ENCODE measurements at places on chromosomes 1 and 21.

DNA sequence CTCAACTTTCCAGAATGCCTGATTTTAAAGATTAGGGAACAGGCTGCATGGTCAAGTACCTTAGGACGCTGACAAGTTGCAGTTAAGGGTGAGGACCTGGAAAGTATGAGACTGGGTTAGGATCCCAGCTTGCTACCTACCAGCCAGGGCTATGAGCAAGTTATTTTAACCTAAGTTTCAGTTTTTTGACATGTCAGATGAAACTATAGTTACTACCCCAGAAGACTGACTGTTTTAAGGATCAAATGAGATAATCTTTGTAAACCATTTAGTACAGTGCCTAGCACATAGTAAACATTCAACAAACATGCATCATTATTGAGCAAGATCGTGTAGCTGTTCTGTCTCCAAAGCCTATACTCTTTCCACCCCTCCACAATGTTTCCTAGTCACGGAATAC, 14.4 kb downstream of the THEMIS2 start:
- DNase-seq: no peak

DNA sequence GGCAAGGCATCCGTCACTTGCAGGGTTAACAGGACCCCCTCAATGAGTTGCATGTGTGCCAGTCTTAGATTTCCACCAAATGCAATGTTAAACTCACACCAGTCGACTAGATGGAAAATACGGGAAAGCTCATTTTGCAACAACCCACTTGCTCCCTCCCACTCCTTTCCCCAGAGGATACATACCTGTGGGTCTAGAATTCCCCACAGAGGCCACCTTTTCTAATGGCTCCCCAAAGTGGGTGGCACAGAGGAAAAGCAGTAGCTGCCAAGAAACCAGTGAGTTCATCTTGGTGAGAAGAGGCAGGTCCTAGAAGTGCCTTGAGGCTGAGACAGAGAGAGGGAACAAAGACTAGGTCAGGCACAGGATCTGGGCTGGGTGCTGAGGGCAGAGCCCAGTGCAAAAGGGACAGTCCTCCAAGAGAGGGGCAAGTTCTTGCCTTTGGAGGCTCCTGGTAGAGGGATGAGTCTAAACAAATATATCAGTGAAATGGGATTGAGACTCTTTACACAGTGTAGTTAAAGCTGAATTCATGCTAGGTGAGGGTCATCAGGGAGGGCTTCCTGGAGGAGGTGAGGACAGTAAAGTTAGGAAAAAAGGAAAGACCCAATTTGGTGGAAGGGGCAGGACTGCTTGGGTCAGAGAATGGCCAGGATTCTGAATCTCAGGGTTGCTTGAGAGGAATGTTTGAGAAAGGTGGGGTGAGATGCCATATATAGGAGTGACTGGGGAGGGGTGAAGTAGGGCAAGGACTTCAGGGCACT, 3.5 kb downstream of the KISS1 start:
- no peak for DNase-seq

DNA sequence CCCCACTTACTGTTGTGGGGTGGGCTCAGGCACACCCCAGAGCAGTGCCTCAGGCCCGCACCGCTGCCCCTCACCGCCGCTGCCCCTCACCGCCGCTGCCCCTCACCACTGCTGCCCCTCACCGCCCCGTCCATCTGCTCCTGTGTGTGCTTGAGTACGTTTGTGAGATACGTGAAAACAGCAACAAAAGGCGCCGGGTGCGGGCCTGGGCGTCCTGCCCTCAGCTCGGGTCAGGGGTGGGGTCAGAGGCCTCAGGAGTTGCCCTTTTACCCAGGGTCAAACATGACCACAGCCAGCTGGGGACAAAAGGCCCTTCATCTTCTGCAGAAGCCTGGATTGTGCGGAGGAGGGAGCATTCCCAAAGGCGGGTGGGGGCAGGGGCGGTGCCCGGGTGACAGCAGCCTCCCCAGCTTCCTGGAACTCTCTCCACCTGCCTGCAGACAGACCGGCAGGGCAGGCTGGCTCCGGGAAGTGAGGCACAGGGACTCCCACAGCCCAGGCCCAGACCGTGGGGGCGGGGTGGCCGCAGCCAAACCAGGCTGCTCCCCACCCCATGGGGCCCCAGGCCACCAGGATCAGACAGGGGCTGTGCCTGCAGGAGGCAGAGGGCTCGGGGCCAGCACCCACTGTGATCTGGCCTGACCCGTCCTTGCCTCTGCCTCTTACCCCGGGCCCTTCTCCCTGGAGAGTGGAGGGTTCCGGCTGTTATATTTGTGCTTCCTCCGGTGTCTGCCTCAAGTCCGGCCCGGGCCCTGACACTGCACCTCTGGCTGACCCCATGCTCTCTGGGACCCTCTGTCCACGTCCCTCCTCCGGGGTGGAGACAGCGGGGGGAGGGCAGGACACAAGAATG, 2.3 kb upstream of the VWA1 start:
- no peak for DNase-seq

DNA sequence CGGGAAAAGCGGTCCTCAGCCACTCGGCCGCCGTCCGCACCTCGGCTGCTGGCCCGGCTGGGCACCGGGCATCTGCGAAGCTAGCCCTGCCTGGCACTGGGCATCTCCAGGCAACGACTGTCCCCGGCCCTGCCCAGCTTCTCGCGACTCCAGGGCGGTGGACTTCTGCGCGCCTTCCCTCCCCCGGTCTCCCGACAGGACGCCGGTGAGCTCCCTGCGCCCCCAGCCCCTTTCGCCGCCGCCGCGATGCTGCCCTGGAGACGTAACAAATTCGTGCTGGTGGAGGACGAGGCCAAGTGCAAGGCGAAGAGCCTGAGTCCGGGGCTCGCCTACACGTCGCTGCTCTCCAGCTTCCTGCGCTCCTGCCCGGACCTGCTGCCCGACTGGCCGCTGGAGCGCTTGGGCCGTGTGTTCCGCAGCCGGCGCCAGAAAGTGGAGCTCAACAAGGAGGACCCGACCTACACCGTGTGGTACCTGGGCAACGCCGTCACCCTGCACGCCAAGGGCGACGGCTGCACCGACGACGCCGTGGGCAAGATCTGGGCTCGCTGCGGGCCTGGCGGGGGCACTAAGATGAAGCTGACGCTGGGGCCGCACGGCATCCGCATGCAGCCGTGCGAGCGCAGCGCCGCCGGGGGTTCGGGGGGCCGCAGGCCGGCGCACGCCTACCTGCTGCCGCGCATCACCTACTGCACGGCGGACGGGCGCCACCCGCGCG, 514 bp downstream of the FAM43B start:
- DNase-seq: no peak

DNA sequence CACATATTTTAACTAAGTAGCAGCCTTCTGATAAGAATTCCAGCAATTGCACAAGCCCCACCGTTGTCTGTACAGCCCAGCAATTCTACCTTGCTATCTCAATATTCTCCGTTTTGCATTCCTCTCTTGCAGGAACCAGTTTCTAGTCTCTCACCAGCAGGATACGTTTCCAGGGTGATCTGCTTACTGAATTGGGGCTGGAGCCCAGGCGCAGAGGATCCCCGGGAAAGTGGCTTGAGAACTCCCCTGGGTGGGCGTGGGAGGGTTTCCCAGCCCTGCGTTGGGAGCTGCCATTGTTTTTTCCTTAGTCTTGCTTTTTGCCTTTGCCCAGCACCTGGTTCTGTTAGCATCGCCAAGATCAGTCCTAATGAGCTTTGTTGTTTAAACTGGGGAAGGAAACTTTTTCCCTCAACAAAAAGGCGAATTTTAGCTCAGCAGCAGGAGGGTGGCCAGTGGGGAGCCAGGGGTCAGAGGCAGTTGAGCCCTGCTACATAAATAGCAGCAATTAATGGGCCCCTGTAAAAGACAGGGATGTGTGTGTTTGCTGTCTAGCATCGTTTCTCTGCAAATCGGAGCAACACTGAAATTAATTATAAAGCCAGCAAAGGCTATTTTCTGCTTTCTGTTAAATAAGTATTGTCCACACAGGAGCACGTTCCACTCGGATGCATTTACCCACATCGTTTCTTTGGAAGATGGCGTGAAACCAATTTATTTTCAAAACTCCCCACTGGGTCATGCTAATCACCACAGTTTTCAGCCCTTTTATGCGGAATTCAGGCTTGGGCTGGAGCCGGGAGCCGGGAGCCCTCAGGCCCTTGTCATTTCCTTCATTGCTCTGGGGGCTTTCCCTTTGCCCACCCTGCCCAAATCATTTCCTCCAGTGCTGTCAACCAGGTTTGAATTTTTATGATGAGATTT, 36.6 kb downstream of the HUNK start:
- no peak for DNase-seq

- DNase-seq: no peak
Observed at GRCh38 chr21:34644825-34645224, 24.0 kb upstream of the CLIC6 start.

GRCh38 chr1:59233444-59233843, 63.5 kb upstream of the FGGY start:
- no peak for DNase-seq

DNA sequence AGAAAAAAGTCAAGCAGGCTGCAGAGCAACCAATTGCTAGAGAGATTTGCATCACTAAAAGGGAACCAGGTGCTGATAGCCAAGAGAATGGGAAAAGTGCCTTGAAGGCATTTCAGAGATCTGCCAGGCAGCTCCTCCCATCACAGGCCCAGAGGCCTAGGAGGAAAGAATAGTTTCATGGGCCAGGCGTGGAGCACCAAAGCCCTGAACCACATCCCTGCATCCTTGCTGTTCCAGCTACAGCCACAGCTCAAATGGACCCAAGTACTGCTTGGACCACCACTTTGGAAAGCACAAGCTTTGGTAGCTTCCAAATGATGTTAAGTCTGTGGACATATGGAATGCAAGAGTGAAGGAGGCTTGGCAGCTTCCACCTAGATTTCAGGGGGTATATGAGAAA, 29.7 kb upstream of the ZSWIM5 start:
- no peak for DNase-seq

DNA sequence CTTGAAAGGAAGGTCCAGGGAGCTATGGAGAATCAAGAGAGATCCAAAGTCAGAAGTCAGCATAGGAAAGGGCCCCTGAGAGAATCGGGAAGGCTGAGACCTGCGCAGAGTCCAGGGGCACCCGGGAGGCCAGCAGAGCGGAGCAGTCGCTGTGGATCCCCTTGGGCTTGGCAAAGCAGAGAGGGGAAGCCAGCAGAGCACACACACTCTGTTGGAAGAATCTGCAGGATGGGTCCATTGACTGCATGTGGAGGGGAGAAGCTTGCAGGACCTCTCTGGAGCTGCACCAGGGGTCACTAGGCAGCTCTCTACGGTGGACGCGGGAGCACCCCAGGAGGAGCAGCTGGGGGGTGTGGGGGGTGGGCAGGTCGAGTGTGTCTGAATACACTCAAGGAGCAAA, 6.4 kb downstream of the RIPK4 start:
- DNase-seq: no peak

GRCh38 chr1:78599294-78599693, 21.0 kb upstream of the IFI44L start:
- no peak for DNase-seq

DNA sequence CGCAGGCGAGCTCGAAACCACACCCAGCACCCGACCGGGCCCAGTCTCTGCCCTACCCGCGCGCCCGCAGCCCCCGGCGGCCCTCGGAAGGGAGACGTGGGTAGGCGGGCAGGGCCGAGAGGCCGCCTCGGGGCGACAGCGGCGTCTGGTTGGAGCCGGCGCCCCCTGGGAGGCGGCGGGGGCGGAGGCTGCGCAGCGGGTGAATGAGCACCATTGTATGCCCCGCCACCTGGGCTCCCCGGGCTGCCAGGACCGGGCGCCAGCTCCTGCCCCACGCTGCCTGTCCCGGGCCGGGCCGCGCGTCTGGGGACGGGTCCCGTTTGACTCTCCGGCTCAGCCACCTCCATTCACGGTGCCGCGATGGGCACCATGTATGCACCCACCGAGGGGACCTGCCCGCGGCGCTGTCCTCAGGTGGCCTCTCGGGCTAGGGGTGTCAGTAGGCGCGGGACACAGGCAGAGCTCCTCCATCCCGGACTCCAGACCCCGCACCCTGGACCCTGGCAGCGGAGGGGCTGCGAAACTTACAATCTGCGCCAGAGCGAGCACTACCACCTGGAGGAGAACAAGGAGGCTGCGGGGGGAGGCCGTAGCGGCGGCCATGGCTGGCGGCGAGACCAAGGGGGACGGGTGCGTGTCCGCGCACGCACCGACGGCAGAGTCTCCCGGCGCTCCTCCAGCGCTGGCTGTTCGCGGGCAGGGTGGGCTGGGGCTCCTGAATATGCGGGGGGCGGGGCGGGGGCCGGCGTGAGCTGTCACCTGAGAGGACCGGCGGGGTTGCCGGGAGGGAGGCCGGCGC, at the start of gene COL9A2:
TSS of gene COL9A2 (minus strand) at position 692 of the 799 bp plus-strand sequence. CDS start at position 603, 89 bp downstream.
- peak; percentile 68 for DNase-seq

GRCh38 chr1:3422638-3423037, 31.8 kb upstream of the ARHGEF16 start:
- DNase-seq: no peak

GRCh38 chr1:27958513-27958912, 1.3 kb upstream of the XKR8 start:
- DNase-seq: no peak
